Astrocyte of the spinal cord (primary cell): ENCODE measurements at places on chromosomes 6 and 20.

DNA sequence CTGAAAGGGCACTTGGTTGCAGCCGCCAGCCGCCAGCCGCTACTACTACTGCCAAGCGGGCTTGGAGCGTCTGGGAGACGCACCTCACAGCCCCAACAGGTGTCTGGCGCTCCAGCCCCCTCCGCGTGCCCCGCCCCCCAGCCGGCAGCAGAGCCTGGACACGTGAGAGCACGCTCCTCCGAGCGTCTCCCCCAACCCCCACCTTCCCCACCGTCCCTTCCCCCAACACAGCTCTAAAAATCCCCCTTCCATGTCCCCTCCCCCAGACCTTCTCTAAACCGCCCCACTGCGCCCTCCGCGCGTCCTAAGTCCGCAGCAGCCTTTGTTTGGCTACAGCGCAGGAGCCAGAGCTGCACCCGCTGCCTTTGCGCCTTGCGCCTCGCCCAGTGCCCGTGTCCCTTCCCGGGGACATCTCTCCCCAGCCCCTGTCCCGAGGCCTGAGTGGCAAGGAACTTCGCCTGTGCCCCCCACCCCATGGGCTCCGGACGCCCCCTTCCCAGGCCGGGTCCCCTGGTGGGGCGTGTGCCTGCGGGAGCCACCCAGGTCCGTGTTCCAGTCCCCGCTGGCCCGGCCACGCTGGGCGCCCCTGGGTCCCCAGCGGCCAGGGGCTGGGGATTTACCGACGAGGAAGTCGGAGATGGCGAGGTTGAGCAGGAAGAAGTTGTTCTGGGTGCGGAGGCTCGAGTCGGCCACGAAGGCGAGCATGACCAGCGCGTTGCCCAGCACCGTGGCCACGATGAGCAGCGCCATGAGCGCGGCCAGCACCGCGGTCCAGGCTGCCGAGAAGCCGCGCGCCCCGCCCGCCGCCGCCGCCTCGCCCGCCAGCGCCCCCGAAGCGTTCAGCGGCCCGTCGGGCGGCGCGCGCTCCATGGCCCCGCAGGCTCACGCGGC is 732 bp downstream of the HRH3 start:
- DNase-seq, result no peak

GRCh38 chr6:18842534-18842933 is 455.4 kb downstream of the RNF144B start:
- no peak for DNase-seq

DNA sequence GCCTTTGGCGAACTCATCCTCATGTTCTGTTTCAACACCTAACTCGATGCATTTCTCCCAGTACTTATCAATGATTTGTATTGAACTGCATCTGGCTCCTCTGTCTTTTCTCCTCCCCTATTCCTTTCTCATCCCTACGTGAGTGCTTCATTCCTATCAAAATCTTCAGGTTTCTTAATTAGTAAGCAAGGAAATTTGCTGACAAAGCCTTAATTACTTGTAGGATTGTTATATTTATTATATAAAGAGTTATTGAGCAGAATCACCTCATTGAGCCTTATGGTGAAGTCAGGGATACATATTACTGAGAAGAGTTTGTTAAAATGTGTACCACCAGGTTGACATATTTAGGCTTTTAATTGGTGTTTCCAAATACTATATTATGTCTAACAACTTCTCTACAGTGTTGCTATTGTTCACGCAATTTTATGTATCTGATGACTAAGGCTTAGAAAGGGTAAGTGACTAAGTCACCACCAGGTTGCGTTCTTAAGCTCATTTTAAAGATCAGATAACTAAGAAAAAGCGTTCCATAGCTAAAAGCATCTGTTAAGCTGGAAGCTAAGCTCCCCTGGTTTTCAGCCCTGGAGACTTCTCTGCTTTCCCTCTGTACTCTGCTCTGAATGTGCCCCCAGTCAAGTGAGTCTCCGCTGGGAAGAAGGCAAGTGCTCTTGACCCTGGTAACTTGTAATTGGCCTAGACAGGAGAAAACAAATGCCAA is 18.9 kb downstream of the SCGN start:
- DNase-seq, result no peak

- no peak for DNase-seq
Observed at GRCh38 chr20:59828125-59829053, 105.0 kb downstream of the SYCP2 start.

- no peak for DNase-seq
Observed at GRCh38 chr6:146770965-146771735, 172.4 kb downstream of the ADGB start.

DNA sequence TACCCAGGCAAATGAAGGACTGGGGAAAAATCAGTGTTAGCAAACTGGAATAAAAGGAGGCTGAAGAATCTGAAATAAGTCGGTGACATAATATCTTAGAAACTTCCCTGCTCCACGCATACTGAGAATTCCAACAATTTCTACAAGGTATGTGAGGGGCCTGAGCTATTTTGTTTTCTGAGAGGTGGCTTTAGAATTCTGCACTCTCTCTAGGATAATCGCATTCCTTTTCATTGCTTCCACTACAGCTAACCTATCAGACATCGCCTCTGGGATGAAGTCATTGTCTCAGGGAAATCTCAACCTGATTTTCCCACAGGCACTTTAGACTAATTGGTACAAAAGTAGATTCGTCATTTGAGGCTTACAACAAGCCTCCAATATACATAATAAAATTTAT is 740.8 kb downstream of the PHF3 start:
- no peak for DNase-seq

GRCh38 chr20:5870568-5870981 is 79.8 kb downstream of the TRMT6 start:
- no peak for DNase-seq

- DNase-seq, result no peak
Observed at GRCh38 chr6:1227935-1228753, 83.8 kb upstream of the FOXQ1 start.

GRCh38 chr6:6696867-6697531 is 108.5 kb downstream of the LY86 start:
- DNase-seq, result peak; percentile 72

- no peak for DNase-seq
Observed at GRCh38 chr6:20118892-20119291, 93.4 kb downstream of the MBOAT1 start.

- DNase-seq, result no peak
Observed at GRCh38 chr6:51314965-51315364, 496.3 kb downstream of the TFAP2B start.
